ENCODE measurements at places on chromosomes 5 and 9.

GRCh38 chr9:111955048-111955447 is 58.4 kb downstream of the UGCG start:
- DNase-seq = no peak

DNA sequence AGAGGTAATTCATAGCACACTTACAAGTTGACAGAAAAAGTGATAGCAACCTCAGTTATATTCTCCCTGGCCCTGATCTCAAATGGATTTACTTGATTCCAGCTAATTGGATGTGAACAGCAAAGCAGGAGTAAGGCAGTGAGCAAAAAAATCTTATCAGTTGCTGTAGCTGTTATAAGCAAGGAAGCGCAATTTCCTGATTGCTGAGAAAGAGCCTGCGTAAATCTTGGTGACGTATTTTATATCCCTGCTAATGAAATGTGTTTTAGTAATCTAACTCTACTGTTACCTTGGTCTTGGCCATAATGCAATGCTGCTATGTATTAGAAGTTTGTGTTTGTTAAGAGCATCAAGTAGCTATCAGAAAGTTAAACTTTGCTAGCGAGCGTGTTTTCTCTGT is 661.2 kb upstream of the SEMA6A start:
- no peak for DNase-seq

GRCh38 chr5:40073927-40074326 is 605.8 kb upstream of the PTGER4 start:
- DNase-seq = no peak

- no peak for DNase-seq
These were observed 644 bp downstream of the TSC1 start for GRCh38 chr9:132943651-132944293.

GRCh38 chr5:1278656-1279442 is 16.0 kb downstream of the TERT start:
- DNase-seq = no peak

DNA sequence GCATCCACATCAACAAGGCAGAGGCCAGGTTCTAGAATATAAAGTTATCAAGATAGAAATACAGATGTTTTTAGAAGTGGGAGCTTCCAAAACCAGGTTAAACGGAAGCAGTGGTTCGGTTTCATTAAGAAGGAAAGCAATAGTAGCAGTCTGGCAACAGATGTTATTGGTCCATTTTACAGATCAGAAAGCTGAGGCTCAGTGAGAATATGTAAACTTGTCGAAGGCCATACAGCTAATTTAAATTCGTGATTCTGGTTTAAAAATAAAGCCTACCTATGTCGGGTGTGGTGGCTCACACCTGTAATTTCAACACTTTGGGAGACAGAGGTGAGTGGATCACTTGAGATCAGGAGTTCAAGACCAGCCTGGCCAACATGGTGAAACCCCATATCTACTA is 160.6 kb downstream of the ARRDC3 start:
- DNase-seq = no peak

- DNase-seq = no peak
These were observed 15.4 kb downstream of the HACD4 start for GRCh38 chr9:21015995-21016394.

DNA sequence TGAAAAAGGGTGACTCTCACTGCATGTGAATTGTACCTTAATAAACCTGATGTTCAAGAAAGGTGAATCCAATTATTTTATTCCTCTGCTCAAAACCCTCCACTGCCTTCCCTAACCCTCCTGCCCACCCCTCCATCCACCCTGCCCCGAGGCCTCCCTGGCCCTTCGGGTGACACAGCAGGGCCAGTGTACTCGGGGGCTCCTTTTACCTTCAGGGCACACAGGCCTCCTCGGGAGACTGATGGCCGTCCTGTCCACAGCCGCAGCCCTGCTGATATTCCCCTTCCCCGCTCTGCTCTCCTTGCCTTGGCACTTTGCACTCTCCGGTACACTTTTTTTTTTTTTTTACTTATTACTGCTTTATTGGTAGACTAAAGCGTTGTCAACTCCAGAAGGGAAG is 234.0 kb downstream of the CACNA1B start:
- no peak for DNase-seq

DNA sequence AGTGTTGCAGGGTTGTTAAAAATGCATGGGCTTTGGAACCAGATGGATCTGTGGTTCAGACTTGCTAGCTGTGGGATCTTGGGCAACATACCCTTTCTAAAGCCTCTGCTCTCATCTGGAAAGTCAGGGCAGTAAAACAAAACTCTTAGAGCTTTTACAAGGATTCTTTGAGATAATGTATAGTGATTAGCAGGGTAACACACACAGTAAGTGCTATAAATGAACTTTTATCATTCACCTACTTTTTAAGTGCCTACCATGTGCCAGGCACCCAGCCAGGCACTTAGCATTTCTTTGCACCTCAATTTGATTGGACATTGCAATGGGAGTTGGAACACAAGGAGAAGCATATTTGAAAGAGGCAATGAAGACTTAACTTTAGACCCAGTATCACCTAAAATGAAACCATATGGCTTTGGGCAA is 208.6 kb upstream of the PAPPA start:
- DNase-seq = no peak

GRCh38 chr5:113320273-113320780 is 114.5 kb downstream of the TSSK1B start:
- no peak for DNase-seq

GRCh38 chr5:5886353-5886752 is 463.9 kb downstream of the ICE1 start:
- DNase-seq = no peak

DNA sequence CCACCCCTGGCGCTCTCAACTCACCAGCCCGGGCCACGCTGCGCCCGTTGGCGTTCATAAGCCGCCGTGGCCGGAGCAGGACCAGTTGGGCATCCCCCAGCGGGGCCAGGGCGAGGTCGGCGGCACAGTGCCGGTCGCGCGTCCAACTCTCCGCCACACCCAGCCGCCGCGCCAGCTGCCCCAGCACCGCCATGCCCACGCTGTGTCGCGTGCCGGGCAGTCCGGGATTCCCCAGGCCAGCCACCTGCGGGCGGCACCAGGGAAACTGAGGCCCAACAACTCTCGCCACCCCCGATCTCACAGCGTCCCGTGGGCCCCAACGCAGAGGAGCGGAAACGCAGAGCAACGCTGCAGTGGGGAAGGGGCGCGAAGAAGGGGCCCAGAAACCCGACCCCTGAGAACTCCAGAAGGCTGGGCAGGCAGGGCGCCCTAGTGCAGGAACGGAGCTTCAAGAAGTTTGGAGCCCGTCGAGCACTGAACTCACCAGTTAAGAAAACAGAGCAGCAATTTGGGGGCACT is 453 bp downstream of the PTRH1 start:
- DNase-seq = peak; percentile 38

DNA sequence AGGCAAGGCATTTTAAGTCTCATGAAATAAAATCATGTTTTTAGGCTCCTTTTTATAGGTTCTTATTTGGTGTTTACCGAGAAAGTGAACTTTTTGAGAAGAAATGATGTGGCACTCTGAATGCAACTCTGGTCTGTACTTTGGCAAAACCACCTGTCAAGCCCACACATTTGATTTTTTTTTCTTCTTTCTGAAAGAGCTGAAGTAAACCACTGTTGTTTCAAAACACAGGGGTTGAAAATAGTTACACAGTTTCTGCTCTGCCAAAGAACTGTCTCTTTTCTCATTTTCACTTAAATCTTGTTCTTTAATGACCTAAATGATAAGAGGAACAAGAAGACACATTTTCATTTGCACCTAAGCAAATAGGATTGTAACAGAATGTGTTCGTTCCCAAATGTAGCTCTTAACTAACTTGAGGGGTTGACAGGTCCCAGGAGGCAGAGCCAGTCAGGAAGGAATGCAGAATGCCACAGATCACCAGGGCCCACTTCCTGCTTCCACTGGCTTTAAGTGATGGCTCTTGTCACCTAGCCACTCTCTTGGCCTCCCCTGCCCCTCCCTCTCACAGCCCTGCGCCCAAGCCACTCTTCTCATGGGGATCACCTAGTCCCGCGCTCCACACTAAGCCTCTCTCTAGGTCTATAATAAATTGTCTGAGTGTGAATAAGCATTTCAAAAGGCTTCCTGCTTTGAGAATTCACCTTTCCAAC is 47.3 kb downstream of the MED27 start:
- DNase-seq = no peak

DNA sequence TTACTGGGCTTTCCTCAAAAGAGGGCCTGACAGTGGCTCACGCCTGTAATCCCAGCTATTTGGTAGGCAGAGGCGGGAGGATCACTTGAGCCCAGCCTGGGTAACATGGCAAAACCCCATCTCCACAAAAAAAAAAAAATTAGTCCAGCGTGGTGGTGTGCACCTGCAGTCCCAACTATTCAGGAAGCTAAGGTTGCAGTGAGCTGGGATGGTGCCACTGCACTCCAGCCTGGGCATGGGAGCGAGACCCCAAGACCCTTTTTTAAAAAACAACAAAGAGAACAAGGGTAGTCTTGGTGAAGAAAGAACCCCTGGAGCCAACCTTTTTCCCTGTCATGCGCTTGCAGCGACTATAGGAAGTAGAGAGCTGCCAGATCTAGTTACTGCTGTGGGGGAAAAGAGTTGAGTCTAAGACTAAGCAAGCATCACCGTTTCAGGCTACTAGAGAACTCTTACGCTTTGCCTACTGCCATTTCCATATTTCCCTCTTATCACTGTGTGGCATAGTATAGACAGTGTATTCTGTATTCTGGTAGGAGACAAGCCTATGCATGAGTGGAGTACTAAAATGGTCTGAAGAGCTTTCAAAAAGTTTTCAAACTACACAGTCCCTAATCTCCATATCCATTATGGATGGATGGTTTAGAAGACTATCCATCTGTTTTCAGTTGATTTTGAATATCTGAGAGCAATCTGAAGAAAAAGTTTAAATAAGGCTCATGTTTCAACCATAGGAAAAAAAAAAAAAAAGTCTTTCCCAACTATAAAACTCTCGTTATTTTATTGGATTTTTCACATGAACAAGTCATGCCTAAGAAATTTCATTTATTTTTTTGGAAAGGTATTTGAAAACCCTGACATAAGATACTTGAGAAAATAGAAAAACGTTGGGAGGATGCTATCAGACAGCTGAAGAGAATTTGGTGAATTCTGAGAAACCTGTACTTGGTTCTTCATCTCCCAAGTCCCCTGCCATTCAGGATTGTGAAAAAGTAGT is 2.6 kb downstream of the C9orf40 start:
- no peak for DNase-seq

GRCh38 chr5:10291692-10292339 is 15.9 kb downstream of the CMBL start:
- DNase-seq = no peak

GRCh38 chr5:149872351-149873040 is 72.1 kb downstream of the PDE6A start:
- DNase-seq = no peak

DNA sequence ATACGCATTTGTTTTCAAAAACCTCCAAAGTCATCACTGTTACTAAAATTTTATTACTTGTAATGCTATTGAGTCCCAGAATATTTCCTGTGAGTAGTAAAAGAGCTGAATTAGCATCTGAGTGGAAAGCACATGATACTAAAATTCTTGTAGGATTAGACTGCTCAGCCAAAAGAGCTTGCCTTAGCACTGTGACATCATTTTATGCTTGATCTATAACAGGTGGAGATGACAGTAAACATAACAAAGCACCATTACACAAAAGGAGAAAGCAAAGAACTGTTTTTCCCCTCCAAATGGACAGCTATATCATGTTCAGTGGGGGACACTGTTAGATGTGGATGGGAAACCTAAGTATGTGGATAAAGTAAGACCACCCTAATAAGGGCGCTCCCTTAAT is 5.8 kb upstream of the JAK2 start:
- DNase-seq = no peak

GRCh38 chr9:135085830-135086546 is 1.5 kb upstream of the OLFM1 start:
- peak; percentile 85 for DNase-seq

- DNase-seq = no peak
These were observed 119.8 kb downstream of the SSBP2 start for GRCh38 chr5:81631124-81631523.

DNA sequence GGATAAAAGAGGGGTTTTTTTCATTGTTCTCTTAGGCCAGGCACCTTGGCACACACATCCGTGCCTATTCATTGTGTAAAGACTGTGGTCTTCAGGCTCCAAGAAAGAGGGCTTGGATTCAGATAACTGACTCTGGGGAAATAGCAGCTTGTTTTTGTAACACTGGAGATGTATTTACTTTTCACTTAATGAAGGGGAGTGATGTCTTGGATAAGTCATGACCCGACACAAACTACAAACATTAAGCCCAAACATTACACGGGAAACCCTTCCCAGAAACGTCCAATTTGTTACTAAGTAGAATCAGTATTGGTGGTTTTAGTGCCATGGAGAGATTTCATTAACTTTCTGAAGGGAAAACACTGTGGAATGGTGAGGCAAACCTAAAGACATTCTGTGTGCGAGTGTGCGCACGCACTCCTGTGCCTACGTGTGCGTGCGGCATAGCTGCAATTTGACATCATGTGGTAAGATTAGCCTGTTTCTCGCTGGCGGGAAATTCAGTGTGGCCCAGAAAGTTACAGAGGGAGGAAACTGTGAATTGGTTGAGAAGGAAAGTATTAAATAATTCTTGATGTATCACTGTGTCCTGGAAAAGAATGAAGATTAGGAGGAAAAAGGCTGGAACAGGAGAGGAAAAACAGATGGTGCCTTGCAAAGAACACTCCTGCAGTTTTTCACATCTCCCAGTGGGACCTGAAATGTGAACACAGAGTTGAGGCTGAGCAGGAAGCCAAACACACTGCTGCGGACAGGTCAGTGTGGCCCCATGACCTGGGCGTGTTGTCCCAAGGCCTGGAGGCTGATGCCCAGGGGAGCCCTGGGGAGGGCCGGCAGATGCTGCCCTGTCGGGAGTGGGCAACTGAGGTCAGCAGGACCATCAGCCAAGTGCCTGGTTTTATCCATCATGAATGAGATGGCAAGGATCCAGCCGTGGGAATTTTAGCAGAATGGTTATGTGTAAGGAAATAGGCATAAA is 108.5 kb downstream of the GAS1 start:
- no peak for DNase-seq

GRCh38 chr5:123868267-123868666 is 356.3 kb downstream of the CSNK1G3 start:
- DNase-seq = no peak

DNA sequence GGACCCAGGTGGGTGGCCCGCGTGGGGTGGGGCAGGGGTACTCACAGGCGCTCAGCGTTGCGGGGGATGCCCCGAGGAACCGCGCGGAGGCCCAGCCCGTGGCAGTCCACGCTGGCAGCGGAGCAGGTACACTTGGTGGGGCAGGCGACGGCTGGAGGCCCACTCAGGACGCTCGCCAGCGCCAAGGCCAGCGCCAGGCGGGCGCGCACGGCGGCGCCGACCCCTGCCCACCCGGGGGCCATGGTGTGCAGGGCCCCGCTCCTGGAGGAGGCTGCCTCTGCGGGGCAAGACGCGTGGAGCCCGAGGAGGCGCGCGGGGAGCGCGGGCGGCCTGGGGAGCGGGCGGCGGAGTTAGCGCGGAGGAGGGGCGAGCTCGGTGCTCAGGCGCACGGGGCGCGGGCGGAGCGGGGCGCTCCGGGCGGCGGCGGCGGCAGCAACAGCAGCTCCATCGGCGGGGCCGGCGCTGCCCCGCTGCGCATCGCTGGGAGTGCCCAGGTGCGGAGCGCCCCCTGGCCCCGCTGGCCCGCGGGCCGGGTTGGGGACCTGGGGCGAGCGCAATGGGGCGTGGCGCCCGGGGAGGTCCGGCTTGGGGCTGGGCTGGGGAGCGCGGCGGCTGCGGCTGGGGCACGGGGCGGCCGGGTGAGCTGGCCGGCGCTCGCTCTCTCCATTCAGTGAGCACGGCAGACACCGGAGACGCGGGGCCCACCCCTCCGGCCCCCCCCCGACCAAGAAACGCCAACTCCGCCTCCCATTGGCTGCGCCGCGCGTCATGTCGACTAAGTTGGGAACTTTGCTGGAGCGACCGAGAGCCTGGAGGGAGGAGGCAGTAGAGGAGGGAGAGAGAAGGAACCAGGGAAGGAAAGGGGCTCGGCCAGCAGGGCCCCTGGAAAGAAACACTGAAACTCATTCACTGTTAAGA is at the start of gene SLIT3:
SLIT3 (minus strand) TSS at position 672 of the 918 bp plus-strand sequence; CDS start at position 242, 430 bp downstream.
- DNase-seq = peak; percentile 89
